ENCODE measurements at places on chromosomes 4 and X.

DNA sequence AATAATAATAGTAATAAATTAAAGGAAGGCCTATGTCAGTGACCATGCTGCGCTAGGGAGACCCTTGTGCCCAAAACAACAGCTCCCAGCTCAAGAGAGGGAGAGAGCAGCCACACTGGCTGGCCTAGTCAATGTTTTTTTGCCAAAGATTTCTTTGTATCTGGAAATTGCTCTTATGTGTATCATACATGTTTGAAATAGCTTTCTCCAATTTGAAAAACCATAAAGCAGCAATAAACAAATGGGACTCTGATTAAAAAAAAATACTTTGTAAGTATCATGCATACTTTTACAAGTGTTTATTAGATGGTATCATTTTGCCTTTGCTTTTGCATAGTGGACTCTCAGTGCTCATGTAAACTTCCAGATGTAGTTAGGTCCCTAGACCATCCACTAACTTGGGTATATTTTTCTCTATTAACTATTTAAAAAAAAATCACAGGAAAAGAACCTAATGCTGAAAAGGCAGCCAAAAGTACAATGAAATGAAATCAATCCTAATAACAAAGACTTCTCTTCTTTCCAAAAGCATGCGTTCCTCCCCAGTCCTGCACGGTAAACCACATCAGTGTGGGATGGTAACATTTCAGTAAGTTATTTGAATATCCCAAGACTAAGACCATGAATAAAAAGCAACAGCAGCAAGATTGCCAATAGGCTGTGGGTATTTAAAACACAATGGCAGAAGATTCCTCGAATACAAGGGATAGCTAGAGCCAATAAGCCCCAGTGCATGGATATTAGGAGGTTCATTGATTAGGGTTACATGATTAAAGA lies 117.6 kb downstream of the PALLD start:
- no peak for DNase-seq

DNA sequence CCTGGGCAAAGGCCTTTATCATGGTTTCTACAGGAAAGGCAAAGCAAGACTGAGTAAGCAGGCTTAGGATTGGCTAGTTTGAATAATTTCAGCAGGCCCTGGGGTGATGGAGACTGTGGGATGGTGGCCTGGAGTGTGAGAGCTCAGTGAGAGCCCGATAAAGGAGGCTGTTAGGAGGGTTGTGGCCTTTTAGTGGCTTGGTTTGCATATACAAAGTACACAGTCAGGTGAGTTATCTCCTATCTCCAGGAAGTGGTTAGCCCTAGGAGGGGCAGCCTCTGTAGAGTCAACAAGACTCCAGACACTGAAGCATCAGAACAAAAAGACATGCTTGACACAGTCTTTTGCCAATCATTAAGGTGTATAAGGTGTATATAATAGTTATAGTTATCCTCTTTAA lies 157.2 kb downstream of the CFAP299 start:
- DNase-seq, result no peak

- no peak for DNase-seq
Measured at GRCh38 chr4:153071958-153072598, 132.2 kb upstream of the TRIM2 start.

DNA sequence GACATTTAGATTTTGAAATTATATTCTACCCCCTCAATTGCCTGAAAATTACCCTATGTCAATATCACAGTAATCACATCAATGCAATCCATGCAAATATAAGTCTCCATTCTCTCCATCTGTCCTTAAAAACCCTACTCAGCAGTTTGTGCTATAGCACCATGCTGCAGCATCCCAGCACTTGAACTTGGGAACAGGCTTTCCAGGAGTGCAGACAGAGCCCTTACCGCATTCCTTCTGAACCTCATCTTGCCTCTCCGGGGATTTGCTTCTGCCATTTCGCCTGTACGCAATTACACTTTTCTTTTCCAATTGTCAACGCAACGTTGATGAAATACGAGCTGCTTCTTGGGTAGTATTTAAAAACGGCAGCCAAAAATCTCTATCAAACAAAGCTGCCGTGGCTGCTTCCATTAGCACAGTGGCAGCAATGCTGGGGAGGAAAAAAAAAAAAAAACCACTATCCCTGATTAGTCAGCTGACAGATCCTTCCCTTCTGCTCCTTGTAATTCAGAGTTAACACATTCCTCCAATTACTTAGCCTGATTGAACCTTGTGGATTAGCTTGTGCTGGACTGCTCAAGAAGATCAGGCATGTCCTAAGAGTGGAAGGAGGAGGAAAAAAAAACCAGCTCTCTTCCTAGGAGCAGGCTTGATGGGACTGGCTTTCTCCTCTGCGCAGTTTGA lies 65.6 kb downstream of the MCF2 start:
- no peak for DNase-seq

DNA sequence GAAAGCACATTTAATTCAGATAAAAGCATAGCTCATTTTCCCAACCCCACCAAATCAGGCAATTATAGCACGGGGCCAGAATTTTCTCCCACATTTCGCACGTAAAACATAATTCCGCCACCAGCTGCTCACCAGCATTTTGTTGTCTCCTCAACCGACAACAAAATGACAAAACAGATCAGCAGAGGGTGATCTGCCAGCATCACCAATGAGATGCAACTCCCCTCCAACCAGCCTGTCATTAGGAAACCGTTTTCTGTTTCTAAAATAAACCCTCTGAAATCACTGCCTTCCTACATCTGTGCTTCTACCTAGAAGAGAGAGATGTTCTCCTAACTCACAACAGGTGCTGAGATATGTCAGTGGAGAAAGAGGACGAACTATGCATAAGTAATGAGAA lies 654.8 kb upstream of the CPEB2 start:
- DNase-seq, result no peak

- no peak for DNase-seq
Measured at GRCh38 chr4:113756005-113756410, 5.5 kb downstream of the CAMK2D start.

GRCh38 chr4:144699565-144699964 lies 53.6 kb downstream of the HHIP start:
- DNase-seq, result no peak

DNA sequence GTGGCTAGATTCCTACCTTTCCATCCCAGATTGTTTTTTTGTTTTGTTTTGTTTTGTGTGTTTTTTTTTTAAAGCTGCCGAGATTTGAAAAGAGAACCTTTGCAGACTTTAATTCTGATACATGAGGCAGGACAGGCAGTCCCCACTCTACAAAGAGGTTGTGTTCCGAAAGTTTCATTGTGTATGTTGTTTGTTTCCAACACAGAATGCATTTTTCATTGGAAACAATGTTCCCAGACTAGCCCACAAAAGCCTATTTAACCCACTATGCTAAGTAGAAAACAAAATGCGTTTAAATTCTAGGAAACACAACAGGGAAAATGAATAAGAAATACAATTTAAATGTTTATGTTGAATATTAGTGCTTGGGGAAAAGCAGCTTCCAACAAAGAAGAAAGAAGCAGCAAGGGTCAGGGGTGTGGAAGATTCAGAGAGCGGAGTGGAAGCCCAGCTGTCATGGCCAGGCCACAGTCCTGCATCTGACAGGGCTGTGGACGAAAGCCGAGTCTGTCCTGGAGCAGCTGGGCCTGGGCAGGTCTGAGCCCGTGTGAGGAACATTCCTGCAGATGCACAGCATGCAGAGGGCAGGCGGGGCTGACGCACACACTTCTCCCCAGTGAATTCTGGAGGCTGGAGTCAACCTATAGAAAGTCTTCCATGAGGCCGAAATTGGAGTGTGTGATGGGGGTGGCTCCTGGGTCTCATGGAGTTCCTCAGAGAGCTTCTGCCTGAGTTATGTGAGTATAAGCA lies 12.4 kb upstream of the SETD7 start:
- DNase-seq, result no peak

- DNase-seq, result no peak
Measured at GRCh38 chr4:182188622-182189021, 54.6 kb upstream of the TENM3 start.

DNA sequence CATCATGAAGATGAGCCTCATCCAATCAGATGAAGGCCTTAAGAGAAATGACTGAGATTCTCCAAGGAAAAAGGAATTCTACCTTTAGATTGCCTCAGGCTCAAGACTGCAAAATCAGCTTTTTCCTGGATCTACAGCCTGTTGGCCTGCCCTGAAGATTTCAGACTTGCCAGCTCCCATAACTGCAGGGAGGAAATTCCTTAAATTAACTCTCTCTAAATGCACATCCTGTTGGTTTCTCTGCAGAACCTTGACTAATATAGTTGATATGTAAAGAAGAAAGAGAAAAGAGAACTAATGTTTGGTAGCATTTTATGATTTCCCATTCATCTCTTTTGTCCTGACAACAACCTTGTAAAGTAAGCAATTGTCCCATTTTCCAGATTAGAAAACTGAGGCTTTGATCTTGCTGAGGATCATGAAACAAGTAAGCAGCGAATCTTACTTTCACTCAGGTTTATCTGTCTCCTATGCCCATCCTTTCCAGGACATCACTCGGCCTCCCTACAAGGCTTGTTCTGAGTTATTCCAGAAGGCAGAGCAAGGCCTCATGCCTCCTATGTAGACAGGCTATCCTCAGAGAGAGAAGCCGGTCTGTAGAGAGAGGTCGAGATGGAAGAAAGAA lies 115.0 kb upstream of the LDB2 start:
- DNase-seq, result no peak

- DNase-seq, result no peak
Measured at GRCh38 chr4:56651056-56651350, 30.1 kb downstream of the HOPX start.

DNA sequence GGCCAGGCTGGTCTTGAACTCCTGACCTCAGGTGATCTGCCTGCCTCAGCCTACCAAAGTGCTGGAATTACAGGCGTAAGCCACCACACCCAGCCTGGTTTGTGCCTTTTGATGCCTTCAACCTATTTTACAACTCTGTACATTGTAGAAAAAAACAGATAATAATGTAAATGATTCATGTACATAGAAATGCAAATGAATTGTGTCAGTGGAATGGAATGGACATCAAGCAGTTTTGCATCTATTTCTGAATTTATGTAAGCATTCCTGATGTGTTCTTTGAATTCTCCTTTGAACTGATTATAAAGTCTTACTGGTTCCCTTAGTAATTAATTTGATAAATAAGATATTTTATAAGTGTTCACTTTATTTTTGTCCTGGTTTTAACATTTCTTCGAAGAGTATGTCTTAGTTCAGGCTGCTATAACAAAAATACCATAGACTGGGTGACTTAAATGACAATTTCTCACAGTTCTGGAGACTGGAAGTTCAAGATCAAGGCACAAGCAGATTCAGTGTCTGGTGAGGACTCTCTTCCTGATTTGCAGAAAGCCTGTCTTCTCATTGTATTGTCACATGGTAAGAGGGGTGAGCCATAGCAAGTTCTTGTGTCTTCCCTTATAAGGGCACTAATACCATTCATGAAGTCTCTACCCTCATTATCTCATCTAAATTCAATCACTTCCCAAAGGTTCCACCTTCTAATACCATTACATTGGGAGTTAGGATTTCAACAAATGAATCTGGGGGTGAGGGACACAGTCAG lies 162.2 kb upstream of the S100G start:
- DNase-seq, result no peak

- no peak for DNase-seq
Measured at GRCh38 chrX:30577362-30577991, at the start of gene TASL. Gene TASL, minus strand, starts transcription at chrX:30577766. Its CDS starts 17,411 bp downstream, at chrX:30560355.

DNA sequence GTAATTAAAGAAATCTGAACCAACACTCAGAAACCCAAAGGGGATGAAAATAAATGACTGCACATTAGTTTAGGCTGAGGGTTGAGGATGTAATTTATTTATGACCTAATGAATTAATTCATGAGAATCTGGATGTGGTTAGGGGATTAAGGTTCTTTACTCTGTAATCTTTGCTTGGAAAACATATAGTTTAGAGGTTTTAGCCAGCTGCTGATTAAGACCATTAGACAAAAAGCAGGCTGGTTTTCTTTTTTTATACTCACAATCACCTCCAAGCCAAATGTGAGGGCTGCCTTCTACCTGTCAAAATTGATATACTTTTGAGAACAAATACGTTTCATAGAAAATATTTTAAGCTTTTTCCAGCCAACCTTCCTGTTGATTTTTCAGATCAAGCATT lies 2705.8 kb downstream of the PCDH7 start:
- DNase-seq, result no peak

DNA sequence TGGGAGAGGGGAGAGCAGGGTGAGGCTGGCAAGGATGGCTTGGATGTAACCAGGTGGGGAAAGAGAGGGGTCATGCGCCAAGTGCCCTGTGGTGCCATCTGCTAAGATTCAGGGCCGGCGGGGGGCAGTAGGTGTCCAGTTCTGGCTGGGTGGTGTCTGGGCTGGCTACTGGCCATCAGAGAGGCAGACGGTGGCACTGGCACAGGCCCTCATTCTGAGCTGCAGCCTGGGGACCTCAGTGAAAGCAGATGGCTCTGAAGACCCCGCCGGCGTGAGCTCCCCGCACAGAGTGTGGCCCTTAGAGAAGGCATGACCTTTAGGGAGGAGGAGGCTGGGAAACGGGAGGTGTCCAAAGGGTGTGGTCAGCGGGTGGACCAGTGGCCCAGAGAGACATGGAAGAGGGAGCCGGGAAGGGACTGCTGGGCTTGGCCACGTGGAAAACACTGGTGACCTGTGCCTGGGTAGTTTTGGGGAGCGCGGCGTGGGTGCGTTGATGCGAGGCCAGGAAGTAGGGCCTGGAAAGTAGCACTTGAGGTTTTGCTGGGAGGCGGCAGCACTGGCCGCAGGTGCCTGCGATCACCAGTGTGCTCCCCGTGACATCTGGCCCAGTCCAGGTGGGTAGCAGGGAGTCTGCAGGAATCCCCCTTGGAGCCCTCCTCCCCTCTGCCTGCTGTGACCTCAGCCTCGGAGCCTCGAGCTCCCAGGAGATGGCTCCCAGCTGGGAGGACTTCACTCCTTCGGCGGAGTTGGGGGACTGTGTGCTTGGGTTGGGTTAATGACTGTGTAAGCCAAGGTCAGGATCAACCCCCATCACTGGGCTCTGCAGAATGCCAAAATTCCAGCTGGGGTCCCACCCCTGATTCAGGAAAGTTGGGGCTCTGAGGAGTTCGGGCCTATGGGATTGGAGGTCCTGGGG lies 9.3 kb upstream of the SH3TC1 start:
- DNase-seq, result no peak

- no peak for DNase-seq
Measured at GRCh38 chr4:41124916-41125548, 89.3 kb downstream of the APBB2 start.

- DNase-seq, result no peak
Measured at GRCh38 chrX:110992611-110993010, 103.4 kb upstream of the PAK3 start.

DNA sequence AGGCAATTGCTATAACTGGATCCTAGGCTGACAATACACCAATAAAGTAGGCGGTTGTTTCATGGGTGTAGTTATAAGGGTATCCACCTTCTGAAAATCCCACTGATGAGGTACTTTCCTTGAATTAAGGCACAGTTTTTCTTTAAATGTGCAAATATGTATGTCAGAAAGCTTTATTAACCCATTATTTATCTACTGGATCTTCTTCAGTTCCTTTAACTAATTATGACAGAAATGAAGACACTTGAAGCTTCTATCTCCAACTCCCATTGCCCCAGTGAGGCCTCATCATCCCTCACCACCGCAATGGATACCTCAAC lies 159.6 kb upstream of the KLF3 start:
- DNase-seq, result no peak

Measured in NCI-H2107 (cell line).